Activated CD8-positive, alpha-beta memory T cell treated with anti-CD3 and anti-CD28 coated beads for 1 hour (primary cell): ENCODE measurements at places on chromosomes 16 and 17.

- no peak for DNase-seq
These were observed 1.3 kb upstream of the GJC1 start for GRCh38 chr17:44831371-44831770.

- DNase-seq: no peak
These were observed 114.8 kb downstream of the GRIN2A start for GRCh38 chr16:10067406-10067805.

- no peak for DNase-seq
These were observed 57.0 kb upstream of the TAC4 start for GRCh38 chr17:49904893-49905292.

- DNase-seq: no peak
These were observed 37.1 kb upstream of the SLC38A8 start for GRCh38 chr16:84079664-84080063.
